ENCODE measurements at places on chromosomes 1 and 21.

GRCh38 chr1:160486453-160486852, 36.6 kb downstream of the SLAMF6 start:
- DNase-seq: no peak

- no peak for DNase-seq
Observed at GRCh38 chr1:63548303-63548702, 25.0 kb downstream of the EFCAB7 start.

DNA sequence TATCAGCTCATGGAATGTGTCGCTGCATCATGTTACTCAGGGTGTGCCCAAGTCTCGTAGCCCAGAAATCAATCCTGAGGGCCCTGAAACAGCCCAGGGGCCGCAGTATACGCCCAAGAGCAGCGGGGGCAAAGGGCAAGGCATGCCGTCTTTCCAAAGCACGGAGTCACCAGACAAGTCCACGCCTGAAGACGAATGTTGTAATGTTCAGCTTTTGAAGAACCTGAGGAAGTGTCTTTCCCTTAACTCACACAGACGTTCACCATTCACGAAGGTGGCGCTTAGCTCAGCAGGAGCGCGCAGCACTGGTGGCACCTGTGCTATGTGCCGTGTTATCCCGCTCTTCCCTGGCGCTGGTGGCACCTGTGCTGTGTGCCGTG, 18.8 kb upstream of the PWP2 start:
- DNase-seq: no peak

- DNase-seq: no peak
Observed at GRCh38 chr1:59230622-59231021, 66.3 kb upstream of the FGGY start.

Data from stimulated activated CD4-positive, alpha-beta T cell treated with anti-CD3 and anti-CD28 coated beads, Interleukin-1b, Interleukin-23, amount 100 ng/mL, for 24 hours (primary cell).